ENCODE measurements at places on chromosomes 4 and X.

DNA sequence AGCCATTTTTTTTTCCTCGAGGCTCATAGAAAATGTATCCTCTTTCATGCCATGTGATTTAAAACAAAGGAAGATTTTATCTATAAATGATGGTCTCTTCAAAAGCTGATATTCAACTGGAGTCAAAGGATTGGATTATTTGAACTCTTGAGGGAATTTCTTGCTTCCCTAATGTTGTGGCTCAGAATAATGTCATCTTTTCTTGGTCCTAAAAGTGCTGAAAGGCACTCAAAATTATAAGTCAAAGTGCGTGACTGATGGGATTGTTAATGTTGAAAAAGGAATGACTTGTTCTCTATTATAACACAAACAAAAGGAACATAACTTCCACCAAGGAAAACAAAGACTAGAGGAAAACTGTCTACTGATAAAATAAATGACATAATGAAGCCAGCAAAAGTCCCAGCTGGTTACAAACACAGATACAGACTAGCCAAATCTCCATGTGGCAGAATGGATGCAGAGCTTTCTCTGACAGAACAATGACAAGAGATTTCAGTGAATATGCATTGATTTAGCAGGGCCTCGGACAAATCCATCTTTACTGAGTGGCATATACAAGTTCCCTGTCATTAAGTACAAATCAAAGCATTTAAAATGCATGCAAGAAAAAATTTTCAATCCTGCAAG lies 552.6 kb downstream of the GBA3 start:
- no peak for DNase-seq
- H3K27me3 ChIP-seq, result peaks cover 2% of the 10 kb centered on the region
- H3K36me3 ChIP-seq, result no peaks in the 10 kb centered on the region
- no peak overlapping the region for H3K4me3 ChIP-seq
- H3K27ac ChIP-seq, result no peak overlapping the region

DNA sequence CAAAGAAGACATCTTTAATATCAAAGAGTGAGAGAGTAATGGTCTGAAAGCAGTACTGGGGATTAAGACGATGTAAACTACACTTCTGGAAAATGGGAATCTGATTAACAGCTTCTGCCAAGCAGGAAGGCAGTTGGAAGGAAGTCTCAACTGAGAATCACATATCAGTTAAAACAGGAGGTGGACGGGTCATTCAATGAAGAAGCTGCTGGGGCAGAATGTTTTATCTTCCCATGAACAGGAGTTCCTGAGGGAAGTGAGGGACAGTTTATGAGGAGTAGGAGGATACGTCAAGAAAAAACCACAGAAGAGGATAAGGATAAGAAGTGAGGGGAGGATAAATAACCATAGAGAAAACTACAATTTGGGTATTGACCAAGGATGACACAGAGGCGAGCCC lies 38.7 kb upstream of the MAGEA10 start:
- no peak overlapping the region for H3K4me3 ChIP-seq
- no peaks in the 10 kb centered on the region for H3K36me3 ChIP-seq
- no peaks in the 10 kb centered on the region for H3K4me1 ChIP-seq
- DNase-seq, result no peak

DNA sequence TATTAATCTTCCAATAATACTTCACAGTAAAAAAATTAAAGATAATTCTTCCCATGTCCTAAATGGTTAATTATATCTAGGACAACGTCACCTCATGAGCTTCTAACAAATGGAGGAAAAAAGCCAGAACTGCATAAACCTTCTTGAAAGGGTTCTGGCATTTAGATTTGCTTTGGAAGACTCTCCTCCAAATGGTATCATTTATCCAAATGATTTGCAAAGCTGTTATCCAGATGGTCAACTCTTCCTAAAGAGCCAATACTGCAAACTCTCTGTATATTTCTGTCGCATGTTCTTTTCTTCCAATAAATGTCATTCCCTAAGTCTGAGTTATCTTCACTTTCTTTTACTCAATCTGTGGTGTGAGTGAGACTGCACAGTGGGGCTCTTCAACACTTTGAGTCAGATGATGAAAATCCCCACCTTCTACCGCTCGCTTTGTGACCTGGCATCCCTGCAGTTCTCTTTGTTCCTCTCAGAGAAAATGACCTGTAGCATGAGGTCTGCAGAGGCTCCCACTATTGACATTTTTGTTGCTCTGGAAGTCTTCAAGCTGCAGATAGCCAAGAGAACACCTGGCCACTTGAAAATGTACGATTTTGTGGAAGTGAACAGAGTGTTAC lies 52.9 kb downstream of the TMEM150C start:
- H3K27me3 ChIP-seq, result peaks cover 19% of the 10 kb centered on the region
- no peak overlapping the region for H3K4me3 ChIP-seq
- no peaks in the 10 kb centered on the region for H3K4me1 ChIP-seq
- H3K27ac ChIP-seq, result no peak overlapping the region
- no peak for DNase-seq

GRCh38 chr4:163618845-163619244 lies 124.4 kb downstream of the TMA16 start:
- H3K4me3 ChIP-seq, result no peak overlapping the region
- no peak for DNase-seq
- H3K36me3 ChIP-seq, result no peaks in the 10 kb centered on the region
- no peak overlapping the region for H3K27ac ChIP-seq

DNA sequence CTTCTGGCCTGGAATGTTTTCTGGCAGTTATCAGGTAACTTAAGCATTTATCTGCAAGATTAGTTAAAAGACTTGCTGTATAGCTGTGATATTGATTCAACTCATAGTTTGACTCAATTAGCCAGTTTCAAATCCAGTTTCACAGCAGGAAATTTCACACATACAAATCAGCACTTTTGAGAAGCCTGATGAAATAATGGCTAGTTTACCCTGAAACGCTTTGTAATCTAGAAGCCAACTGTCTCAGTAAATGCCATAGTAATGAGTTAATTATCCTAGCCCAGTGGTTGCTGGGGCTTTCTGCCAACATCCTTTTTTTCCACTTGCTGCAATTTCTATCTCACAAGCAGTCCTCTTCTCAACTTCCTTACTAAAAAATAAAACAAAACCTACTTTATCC lies 53.1 kb downstream of the ARHGEF38 start:
- no peak for DNase-seq
- H3K36me3 ChIP-seq, result no peaks in the 10 kb centered on the region
- H3K27me3 ChIP-seq, result peaks cover 18% of the 10 kb centered on the region
- H3K27ac ChIP-seq, result no peak overlapping the region
- no peaks in the 10 kb centered on the region for H3K4me1 ChIP-seq
- no peak overlapping the region for H3K4me3 ChIP-seq

DNA sequence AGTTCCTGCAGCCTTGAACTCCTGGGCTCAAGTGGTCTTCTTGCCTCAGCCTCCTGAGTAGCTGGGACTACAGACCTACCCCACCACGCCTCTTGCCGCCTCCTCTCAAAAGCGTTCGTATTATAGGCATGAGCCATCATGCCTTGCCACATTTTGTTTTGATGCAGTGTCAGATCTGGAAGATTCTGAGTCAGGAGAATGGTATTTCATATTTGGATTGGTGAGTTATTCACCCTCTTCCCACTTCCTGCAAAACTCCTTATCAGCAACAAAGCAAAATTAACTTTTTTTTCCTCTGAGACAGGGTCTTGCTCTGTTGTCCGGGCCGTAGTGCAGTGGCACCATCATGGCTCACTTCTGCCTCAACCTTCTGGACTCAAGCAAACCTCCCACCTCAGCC lies 29.6 kb downstream of the REST start:
- no peak for DNase-seq
- peaks cover 37% of the 10 kb centered on the region for H3K36me3 ChIP-seq
- H3K27ac ChIP-seq, result no peak overlapping the region

DNA sequence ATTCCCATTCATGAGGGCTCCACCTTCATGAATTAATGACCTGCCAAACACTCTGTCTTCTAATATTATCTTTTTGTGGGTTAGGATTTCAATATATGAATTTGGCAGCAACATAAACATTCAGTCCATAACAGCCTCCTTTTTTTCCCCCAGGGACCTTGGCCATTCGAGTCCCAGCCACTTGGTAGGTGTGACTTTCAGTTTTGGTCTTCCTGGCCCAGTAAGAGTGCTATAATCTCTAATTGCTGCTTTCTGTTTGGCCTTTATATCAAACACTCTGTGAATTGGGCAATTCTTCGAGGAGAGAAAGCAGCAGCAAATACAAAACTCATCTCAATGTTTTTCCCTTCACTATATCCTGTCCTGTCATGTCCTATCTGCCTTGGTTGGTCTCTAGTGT lies 12.4 kb upstream of the RADX start:
- no peaks in the 10 kb centered on the region for H3K36me3 ChIP-seq
- DNase-seq, result no peak
- H3K4me3 ChIP-seq, result no peak overlapping the region
- no peak overlapping the region for H3K27ac ChIP-seq
- no peaks in the 10 kb centered on the region for H3K27me3 ChIP-seq

GRCh38 chr4:20376070-20376469 lies 124.4 kb downstream of the SLIT2 start:
- H3K36me3 ChIP-seq, result no peaks in the 10 kb centered on the region
- DNase-seq, result no peak
- peaks cover 13% of the 10 kb centered on the region for H3K4me1 ChIP-seq
- H3K27me3 ChIP-seq, result no peaks in the 10 kb centered on the region
- no peak overlapping the region for H3K4me3 ChIP-seq

DNA sequence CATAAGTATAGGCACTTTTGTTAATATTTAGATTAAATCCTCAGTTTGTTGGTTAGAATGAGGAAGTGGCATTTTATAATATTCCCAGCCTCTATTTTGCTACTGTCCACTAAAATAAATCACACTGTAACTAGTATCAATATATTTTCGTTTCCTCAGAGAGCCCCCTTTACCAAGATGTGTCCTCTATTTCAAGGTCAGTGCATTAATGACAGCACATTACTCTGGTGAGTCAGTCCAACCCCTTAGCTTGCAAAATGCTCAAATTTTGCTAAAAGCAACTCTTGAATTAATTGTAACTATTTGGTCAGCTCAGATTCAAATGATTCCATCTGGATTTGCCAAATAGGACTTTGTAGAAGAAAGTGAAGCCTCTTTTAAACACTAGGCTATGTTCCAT lies 199.3 kb downstream of the PDHA2 start:
- no peaks in the 10 kb centered on the region for H3K4me1 ChIP-seq
- no peak overlapping the region for H3K27ac ChIP-seq
- H3K4me3 ChIP-seq, result no peak overlapping the region
- DNase-seq, result no peak

DNA sequence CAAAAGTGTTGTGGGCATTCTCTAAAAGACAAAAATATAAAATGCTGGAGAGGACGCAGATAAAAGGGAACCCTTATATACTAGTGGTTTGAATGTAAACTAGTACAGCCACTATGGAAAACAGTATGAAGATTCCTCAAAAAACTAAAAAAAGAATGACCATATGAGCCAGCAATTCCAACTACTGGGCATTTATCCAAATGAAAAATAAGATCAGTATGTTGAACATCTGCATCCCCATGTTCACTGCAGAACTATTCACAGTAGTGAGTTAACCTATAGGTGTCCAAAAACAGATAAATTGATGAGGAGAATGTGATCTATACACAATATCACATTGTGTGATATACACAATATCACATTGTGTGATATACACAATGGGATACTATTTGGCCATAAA lies 1615.3 kb downstream of the PCDH18 start:
- peaks cover 10% of the 10 kb centered on the region for H3K4me1 ChIP-seq
- no peaks in the 10 kb centered on the region for H3K36me3 ChIP-seq
- no peak overlapping the region for H3K4me3 ChIP-seq
- H3K27ac ChIP-seq, result no peak overlapping the region

DNA sequence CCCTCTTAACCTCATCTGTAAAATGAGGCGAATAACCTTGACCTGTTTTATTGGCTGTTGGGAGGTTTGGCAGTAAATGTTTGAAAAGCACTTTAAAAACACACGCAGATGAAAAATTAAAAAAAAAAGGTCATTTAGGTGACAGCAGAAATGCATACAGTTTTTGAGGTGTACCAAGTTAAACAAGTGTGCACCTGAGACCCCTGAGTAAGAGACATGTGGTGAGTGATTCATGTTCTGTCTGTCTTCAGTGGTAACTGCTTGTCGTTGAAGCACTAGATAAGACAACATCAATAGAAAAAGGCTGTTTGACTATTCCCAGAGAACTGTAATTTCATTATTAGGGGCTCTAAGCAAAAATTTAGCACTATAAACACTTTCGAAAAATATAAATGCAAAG lies 608.4 kb upstream of the PITX2 start:
- no peak overlapping the region for H3K27ac ChIP-seq
- DNase-seq, result no peak
- H3K4me1 ChIP-seq, result no peaks in the 10 kb centered on the region
- H3K27me3 ChIP-seq, result peaks cover 5% of the 10 kb centered on the region
- no peaks in the 10 kb centered on the region for H3K36me3 ChIP-seq
- no peak overlapping the region for H3K4me3 ChIP-seq

- DNase-seq, result no peak
- H3K27me3 ChIP-seq, result no peaks in the 10 kb centered on the region
- H3K4me1 ChIP-seq, result peaks cover 2% of the 10 kb centered on the region
- no peak overlapping the region for H3K4me3 ChIP-seq
- peaks cover 24% of the 10 kb centered on the region for H3K36me3 ChIP-seq
- no peak overlapping the region for H3K27ac ChIP-seq
Observed at GRCh38 chr4:124070688-124071484, 641.6 kb downstream of the ANKRD50 start.

DNA sequence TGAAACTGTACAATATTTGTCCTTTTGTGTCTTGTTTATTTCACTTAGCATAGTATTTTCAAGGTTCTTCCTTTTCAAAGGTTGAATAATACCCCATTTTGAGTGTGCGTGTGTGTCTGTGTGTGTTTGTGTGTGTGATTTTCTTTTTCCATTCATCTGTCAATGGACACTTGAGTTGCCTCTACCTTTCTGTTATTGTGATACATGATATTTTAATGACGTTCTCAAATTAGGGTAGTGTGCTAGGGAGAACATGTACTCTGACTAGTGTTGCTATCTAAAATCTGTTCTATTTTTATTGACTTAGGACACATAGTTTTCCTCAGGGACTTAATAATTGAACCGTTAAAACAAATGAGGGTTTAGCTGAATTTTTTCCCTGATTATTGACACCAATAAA lies 9.9 kb downstream of the MMRN1 start:
- no peaks in the 10 kb centered on the region for H3K36me3 ChIP-seq
- DNase-seq, result no peak
- no peak overlapping the region for H3K27ac ChIP-seq
- peaks cover 34% of the 10 kb centered on the region for H3K27me3 ChIP-seq
